ENCODE measurements at places on chromosomes 2 and 18. TPM values are rescaled to one million over a fixed set of nuclear protein-coding genes. Genes with fewer than 3 reads are reported as not detected.

The ABHD3 gene
- total RNA-seq = 9.5 TPM

GRCh38 chr2:38498045-38498481 lies 104.7 kb downstream of the HNRNPLL start:
- no peak for DNase-seq

DNA sequence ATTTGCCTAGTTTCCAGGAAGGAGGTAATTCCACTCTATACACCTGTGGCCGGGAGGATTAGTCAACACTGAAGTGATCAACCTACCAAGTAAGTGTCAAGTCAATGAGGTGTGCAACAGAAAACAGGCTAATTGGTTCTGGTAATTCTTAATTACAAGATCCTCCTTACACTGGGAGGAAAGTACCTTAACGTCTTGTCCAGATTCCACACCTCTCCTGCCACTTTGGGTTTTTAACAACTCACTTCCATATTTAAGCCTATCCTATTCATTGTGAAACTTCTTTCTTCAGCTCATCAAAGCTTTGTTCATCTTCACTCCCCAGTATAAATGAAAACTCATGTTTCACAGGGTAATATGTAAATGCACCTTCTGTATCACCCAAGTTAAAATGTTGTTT lies 22.0 kb upstream of the MAP4K4 start:
- DNase-seq = no peak

- no peak for DNase-seq
Measured at GRCh38 chr2:20566331-20566730, 84.6 kb downstream of the HS1BP3 start.

GRCh38 chr2:181183878-181184542 lies 203.6 kb downstream of the UBE2E3 start:
- DNase-seq = no peak

- DNase-seq = no peak
Measured at GRCh38 chr2:12686708-12687283, 29.9 kb upstream of the TRIB2 start.

- no peak for DNase-seq
Measured at GRCh38 chr18:50008306-50008705, 186.6 kb downstream of the MYO5B start.

- DNase-seq = no peak
Measured at GRCh38 chr2:48723129-48723528, 32.4 kb downstream of the LHCGR start.

GRCh38 chr2:6906165-6906741 lies 11.0 kb upstream of the RNF144A start:
- DNase-seq = no peak

- no peak for DNase-seq
Measured at GRCh38 chr2:207115715-207116364, 49.9 kb downstream of the KLF7 start.

GRCh38 chr2:227509076-227509475 lies 37.1 kb downstream of the AGFG1 start:
- DNase-seq = no peak

GRCh38 chr2:3204031-3204821 lies 173.4 kb downstream of the EIPR1 start:
- no peak for DNase-seq

GRCh38 chr2:194087089-194087958 lies 1569.7 kb upstream of the SLC39A10 start:
- no peak for DNase-seq

All from activated T-cell treated with anti-CD3 and anti-CD28 coated beads, Interleukin-2, amount 50 U/mL, for 4 hours (primary cell).